ENCODE measurements at places on chromosomes 13 and 19.

DNA sequence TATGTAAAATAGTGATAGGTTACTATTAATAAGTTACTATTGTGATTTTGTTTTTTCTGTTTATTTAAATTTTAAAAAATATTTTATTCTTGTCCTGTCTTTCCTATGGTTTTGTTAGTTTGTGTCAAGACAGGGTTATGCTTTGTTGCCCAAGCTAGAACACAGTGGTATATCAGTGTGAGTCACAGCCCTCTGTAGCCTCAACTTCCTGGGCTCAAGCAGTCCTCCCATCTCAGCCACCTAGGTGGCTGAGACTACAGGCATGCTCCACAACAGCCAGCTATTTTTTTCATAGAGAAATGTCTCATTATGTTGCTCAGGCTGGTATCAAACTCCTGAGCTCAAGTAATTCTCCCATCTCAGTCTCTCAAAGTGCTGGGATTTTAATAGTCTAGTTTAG is 99.5 kb downstream of the ZNF675 start:
- no peak for DNase-seq

DNA sequence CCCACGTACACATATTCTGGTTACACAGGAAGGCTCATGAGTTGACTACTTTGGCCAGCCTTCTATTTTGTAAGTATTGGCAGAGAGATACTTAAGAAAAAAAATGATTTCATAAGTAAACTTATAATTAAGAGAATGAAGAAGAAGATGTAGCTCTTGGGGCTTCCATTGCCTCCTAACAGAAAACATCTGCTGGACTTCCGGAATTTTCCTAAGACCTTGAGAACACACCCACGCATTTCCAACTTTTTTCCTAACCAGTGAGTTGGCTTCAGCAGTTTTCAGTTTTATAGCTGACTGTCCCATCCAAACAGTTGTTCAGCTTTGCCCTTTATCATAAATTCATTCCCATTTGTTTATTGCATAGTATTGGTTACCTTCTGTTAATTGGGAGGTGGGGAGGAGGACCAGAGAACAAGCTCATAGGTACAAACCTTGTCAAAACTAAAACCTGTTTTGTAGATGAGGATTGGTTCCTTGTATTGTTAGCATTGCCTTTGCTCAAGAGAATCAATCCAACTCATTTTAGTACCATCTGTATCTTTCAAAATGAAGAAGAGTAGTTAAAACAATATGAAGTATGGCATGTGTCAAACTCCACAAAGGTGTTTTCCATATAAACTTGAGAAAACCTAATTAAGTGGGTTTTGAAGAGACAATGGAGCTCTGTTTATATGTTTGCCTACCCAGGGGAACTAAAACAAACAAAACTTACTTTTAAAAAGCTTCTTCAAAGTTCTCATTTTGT is 93.9 kb downstream of the COL4A2 start:
- DNase-seq: no peak

DNA sequence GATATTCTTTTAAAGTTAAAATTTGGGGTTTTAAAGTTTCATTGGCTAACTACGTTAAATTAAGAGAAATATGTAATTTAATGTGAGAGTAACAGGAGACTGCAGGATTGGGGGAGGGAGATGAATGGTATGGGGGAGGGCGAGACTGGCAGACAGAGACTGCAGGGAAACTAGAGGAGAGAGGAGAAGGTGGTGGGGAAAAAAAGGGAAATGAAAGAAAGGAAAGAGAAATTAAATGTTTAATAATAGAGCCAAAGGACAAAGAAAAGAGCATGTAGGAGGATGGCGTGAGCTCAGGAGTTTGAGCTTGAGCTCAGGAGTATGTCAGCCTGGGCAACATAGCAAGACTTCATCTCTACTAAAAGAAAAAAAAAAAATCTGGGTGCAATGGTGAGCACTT is 115.9 kb downstream of the RFC3 start:
- DNase-seq: no peak

DNA sequence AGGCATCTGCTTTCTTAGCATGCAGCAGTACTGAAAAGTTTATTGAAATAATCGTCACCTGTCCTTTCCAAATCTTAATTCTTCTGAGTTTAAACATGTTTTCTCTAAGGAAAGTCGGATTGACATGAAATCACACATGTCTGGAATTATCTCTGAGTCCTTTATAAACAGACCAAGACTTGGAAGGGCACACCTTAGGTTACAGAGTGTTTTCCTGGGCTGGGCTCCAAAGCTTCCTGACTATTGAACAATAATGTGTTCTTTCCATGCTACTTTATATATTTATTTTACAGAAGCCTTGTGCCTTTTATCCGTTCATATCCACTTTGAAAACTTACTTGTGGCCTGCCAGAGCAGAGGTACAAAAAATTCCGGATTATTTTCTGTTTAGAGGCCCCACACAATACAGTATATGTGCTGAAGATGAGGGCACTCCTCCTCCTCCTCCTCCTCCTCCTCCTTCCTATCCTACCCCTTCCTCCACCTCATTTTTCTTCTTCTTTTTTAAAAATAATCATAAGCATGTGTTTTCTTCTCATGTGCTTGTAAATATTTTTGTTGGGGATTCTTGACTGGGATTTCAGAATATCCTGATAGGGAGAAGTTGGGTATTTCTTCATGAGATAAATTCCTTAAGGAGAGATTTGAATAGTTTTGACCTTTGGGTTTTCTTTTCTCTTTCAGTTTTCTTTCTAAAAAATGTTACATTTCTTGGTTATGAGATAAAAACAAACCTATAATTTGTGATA is 52.3 kb downstream of the LRCH1 start:
- no peak for DNase-seq

- DNase-seq: no peak
These were observed 66.3 kb downstream of the ZIC5 start for GRCh38 chr13:99905224-99905623.

GRCh38 chr19:2952953-2953481 is 8.2 kb upstream of the ZNF77 start:
- DNase-seq: no peak
